ENCODE measurements at places on chromosomes 12 and 14. TPM values are rescaled to one million over a fixed set of nuclear protein-coding genes. Genes with fewer than 3 reads are reported as not detected.

P3H3 gene
- total RNA-seq: 91.1 TPM

ANO2 gene
- 0.43 TPM for total RNA-seq

UNC79 gene
- total RNA-seq: under 0.01 TPM

KRT82 gene
- total RNA-seq: not detected

GALNT16 gene
- under 0.01 TPM for total RNA-seq

PIK3C2G gene
- not detected for total RNA-seq
